Stimulated activated naive CD4-positive, alpha-beta T cell treated with Interleukin-2 at 50 U/mL for 16 hours (primary cell): ENCODE measurements at places on chromosomes 13 and 19.

- no peak for DNase-seq
Observed at GRCh38 chr19:4541114-4541805, 1.4 kb upstream of the LRG1 start.

DNA sequence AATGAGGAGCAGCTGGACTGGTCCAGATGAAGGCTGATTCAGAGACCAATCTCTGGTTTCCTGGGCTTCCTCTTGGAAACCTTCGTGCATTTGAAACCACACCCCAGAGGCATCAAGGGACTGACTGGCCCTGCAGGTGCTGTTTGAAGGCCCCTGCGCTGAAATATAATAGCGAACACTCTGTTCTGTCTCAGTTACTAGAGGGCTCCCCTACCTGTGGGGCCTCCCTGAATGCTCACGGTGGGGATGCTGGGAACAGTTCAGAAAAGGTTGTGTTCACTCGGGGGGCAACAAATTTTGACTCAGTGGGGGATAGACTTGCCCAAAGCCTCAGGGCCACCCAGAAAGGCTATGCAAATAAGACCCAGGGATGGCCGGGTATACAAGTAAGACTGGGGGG is 6.4 kb downstream of the CCDC8 start:
- no peak for DNase-seq

GRCh38 chr19:48090281-48090802 is 20.3 kb downstream of the PLA2G4C start:
- no peak for DNase-seq

DNA sequence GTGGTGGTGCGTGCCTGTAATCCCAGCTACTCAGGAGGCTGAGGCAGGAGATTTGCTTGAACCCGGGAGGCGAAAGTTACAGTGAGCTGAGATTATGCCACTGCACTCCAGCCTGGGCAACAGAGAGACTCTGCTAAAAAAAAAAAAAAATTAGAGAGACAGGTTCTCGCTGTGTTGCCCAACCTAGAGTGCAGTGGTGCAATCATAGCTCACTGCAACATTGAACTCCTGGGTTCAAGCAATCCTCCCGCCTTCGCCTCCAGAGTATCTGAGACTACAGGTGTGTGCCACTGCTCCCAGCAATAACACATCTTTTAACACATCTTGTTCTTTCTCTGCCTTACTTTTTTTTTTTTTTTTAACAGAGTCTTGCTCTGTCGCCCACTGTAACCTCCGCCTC is 32.7 kb downstream of the CLEC17A start:
- no peak for DNase-seq

GRCh38 chr13:26660766-26661165 is 99.8 kb downstream of the GPR12 start:
- no peak for DNase-seq

GRCh38 chr19:49113762-49114629 is at the start of gene LIN7B:
Gene LIN7B (plus strand): TSS chr19:49114370. CDS start chr19:49114405, 35 bp downstream.
- peak; percentile 62 for DNase-seq

DNA sequence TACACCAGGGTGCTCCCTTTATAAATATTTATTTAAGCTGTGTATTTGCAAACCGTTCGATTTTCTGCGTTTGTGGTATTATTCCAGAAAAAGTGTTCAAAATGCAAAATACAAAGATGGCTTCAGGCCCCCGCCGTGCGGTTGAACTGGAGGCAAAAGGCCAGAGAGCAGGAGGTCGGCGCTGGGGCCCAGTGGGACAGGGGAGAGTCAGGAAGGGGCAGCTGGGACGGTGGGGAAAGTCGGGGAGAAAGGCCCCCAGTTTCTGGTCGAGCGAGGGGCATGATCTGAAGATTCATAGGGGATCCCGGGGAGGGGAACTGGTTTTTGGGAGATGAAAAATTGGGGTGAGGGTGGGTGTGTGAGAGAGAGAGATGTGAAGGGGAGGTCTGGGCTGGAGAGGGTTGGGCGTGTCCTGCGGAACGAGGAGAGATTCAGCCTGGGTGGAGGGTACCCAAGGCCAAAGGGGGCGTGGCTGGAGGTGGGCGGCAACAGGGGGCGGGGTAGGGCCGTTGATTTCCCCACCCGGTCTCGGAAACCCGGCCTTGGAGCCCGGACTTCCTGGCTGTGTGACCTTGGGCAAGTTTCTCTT is 678 bp downstream of the ISOC2 start:
- peak; percentile 15 for DNase-seq

DNA sequence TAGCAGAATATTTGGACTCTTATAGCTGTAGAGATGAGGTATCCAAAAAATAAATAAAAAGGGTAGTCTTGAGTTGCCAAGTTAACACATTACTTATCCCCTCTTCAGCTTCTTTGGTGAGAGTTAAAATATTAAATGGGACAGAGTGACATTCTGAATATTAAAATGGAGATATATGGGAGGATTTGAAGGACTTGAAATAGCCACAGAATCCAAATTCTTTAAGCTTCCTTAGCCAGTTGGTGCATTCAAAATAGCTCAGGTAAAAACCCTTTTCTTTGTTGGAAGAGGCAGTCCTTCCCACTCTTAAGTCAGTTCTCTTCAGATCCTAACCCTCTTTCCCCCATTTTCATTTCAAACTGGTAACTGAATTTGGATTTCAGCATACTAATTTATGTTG is 130.1 kb upstream of the KLF12 start:
- DNase-seq, result no peak
